B cell (primary cell): ENCODE measurements at places on chromosomes 3 and 15. TPM values are rescaled to one million over a fixed set of nuclear protein-coding genes. Genes with fewer than 3 reads are reported as not detected.

Gene HEMK1
- 24.6 and 34.2 TPM in 2 replicates for polyA plus RNA-seq

Gene DAPK2
- 5.0 and 8.3 TPM in 2 replicates for polyA plus RNA-seq

Gene PPIP5K1
- 40.2 and 40.6 TPM in 2 replicates for polyA plus RNA-seq

Gene B4GALT4
- polyA plus RNA-seq = 7.1 and 19.0 TPM in 2 replicates

Gene CSK
- 637 and 651 TPM in 2 replicates for polyA plus RNA-seq

Gene MYRIP
- 0.03 TPM in 2 replicates for polyA plus RNA-seq

Gene HHLA2
- polyA plus RNA-seq = 0.84 and 1.5 TPM in 2 replicates

Gene SPTBN5
- 0.55 and 0.94 TPM in 2 replicates for polyA plus RNA-seq

Gene OXNAD1
- polyA plus RNA-seq = 4.0 and 5.5 TPM in 2 replicates

DNA sequence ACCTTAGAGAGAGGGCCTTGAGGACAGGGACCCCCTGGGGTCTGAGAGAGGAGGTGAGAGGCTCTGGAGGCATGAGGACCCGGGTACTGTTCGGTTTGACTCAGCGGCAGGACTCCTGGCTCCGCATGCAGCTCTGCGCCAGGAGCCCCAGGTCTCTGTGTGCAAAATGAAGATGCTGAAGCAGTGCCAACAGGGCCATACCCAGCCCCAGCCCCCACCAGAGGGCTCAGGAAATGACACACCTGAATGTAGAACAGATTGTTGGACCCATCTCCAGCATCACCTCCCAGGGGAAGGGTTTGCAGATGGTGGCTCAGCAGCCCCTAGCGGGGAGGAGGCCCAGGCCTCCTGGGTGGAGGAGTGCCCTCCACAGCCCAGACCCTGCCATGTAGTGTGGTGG, 30.2 kb downstream of the EPHB3 start:
- no peak for DNase-seq

GRCh38 chr15:63014578-63014977, 28.0 kb upstream of the TPM1 start:
- no peak for DNase-seq

DNA sequence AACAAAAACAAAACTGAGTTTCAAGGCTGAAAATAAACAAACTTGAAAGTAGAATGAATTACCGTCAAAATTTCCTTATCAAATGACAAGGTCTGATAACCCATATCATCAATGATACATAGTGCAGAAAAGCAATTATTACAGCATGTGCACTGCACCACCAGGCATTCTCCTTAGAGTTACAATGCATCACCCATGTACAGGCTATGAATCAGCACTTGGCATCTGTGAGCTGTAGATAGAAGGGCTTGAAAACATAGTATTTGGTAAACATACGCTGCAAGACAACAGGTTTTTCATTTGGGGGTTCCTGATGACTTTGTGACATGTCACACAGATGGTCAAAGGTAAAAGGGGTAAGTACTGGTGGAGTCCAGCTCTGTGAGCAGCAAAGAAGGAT, 265.1 kb downstream of the CTNNB1 start:
- DNase-seq = no peak

DNA sequence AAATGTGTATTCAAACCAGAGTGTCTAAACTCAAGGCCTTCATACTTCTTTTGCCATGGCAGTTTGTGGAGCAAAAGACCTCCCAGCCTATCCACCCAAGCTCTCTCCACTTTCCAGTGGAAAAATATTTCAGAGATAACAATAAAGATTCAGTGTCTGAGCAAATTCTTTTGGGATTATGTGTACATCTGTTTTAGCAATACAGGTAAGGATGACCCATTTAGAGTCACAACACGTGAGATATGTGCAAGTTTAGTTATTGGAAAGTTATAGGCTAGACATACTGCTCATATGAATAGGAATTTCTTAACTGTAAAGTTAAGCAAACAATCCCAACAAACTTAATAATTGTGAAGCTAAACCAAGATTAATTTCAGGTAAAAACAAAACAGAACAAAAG, 174.5 kb upstream of the LRIG1 start:
- no peak for DNase-seq

DNA sequence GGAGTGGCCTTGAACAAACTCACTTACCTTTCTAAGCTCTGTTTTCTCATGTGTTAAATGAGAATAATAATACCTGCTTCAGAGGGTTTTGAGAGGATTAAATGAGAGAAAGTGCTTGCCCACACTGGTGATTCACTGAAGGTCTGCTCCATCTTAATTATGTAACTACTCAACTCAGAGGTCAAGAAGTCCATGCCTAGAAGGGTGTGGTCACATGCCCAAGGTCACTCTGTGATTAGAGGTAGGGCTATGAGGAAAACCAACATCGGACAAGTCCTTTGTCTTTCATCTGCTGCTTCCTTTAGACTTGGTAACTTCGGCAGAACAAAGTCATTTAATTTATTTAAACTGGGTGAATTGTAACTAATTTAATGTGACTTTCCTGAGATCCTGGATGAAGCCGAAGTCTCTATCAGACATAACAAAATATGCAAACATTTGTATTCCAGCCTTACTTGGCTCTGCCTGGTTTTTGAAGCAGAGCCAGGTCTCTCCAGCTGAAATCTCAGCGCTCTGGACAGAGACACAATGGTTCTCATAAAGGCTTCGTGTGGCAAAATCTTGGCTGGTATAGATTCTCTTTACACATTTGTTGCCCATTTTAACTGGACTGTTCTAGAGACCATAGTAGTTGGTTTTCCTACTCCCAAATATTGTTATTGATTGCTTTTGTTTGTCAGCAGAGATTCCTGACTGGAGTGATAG, 3.0 kb downstream of the CHRNA7 start:
- no peak for DNase-seq

DNA sequence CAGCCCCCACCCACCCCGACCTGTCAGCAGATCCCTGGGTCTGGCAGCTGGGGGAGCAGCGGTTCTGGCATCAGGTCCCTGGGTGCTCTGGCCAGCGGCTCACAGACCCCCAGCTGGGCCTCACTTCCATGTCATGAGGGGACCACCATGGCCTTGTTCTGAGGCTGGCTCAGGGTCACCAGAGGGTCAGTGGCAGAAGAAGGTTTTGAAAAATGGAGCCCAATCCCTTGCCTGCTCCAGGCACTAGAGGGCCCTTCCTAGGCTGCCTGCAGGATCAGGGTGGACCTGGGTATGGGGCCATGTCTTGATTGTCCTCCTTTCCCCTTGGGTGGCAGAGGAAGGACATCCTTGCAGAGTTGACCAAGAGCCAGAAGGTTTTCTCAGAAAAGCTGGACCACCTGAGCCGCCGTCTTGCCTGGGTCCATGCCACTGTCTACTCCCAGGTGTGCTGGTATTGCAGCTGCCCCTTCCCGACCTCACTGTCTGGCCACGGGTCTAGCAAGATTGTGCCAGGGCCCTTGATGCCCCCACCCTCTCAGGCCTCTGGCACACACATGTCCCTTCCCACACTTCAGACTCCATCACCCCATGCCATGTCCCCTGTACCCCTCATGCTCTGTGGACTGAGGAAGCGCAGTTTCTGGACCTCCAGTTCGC, 12.9 kb downstream of the AMIGO3 start:
- no peak for DNase-seq

- no peak for DNase-seq
Measured at GRCh38 chr15:62450061-62450460, 285.0 kb upstream of the C2CD4B start.

DNA sequence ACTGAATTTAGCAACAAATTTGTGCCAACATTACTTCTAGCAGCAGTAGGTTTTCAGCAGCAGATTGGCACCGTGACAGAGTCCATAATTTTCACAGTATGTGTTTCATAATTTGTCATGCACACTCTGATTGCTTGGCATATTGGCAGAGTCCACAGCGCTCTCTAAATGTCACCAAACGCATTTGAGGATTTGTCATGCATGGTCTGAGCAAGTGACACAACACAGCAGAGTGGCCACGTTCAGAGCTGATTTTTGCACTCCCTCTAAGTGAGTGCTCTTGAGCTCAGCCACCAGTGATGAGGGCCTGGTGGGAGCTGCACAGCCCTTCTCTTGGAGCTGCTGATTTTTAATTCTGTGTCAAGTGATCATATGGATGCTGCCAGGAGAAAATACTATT, 1270.8 kb downstream of the ROBO1 start:
- no peak for DNase-seq

DNA sequence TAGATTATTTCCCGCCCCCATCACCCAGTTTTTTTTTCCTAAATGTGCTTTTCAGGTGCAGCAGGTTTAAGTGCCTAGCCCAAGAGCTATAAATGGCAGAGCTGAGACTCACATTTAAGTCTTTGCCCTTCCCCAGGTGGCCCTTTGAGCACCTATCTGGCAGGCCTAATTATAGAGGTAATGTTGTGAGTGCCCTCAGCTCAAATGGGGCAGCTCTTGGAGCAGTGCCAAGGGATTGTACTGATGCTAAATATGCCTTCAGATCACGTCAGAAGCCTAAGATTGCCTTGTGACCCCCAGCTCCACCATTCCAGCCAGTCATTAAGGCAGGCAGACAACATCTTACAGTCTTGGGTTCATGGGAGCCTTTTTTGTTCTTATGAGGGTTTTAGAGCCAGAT, 159.5 kb downstream of the RPLP1 start:
- DNase-seq = no peak

DNA sequence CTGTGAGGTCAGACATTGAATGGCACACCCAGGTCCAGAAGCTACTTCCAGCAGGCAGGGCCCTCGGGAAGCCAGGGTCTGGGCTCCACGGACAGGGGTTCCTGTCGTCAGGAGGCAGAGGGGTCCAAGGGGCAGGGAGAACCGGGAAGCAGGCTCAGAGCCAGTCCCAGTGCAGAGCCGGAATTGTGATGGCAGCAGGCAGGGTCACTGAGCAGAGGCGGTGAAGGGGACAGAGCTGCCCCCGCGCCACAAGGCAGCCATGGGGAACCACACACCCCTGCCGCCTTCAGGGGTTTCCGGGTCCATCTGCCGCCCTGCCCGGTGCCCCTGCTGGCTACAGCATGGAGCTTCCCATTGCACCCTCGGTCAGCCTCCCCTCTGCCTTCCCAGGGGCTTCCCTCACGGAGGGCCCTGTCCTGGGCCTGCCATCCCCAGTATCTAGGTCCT, 136.9 kb downstream of the NSMCE3 start:
- no peak for DNase-seq

DNA sequence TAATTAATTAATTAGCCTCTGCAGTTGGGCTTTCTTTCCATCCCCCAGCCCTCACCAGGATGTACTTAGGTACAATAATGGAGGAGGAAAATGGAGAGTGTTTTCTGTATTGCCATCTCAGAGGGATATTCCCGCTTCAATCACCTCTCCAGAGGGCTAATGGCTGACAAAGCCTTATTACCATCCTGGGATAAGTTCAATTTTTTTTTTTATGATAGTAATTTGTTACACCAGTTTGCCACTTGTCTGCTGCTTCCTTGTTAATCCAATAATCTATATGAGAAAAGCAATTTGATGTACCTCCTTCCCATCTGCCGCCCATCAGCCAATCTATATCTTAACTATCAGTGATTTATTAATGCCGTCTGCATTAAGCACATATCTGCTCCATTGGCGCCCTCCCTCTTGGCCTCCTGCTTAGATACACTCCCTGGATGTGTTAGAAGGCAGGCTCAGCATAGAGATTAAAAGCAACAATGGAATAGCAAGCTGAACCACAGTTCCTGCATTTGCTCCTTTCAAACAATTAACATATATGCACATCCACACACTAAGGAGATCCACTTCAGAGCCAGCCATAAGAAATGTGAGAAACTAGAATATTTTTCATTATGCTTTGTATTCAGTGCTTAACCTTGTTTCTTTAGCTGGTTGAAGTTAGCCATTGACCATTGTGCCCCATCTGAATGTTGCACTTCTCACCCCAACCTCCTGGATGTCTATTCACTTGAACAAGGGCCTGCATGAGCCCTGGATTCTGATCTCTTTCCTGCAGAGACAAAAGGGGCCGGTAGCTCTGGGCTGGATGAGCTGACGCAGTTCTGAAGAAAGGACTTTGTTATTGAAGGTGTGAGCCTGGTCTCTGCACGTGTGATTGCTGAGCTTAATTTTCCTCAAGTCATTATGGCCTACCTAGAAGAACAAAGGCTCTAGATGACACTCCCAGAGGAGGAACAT, 237.3 kb upstream of the GAP43 start:
- DNase-seq = no peak

DNA sequence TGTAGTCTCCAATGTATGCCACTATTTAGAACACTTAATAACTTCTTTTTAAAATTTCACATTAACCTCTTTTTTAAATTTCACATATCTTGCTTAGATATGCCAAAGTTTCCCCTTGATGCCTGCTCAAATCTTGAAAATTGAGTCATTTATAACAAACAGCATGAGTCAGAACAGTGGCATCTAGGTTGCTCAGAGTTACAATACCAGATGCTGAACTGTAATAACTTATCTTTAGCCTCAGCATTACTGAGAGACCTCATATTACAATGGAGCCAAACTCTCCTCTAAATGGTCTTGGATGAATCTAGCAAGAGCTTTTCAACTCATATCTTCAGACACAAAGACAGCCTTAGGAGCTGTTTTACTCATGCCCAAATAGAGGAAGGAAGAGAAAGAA, 439.3 kb upstream of the ARPP21 start:
- DNase-seq = no peak

DNA sequence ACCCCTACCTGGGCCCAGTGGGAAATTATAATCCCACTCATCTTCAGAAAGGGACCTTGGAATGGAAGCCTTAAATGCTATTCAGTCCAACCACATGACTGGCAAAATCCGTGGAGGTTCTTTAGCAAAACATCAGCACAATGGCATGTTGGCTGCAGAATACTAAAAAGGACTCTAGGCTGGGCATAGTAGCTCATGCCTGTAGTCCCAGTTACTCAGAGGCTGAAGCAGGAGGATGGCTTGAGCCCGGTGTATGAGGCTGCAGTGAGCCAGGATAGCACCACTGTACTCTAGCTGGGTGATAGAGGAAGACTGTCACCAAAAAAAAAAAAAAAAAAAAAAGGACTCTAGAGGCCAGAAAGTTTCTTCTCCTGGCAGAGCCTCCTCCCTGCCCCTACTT, 60.6 kb upstream of the RYK start:
- DNase-seq = no peak

GRCh38 chr3:5212628-5213573, 25.4 kb downstream of the EDEM1 start:
- no peak for DNase-seq

GRCh38 chr15:47987908-47988532, 132.8 kb upstream of the SLC24A5 start:
- DNase-seq = peak; percentile 45

DNA sequence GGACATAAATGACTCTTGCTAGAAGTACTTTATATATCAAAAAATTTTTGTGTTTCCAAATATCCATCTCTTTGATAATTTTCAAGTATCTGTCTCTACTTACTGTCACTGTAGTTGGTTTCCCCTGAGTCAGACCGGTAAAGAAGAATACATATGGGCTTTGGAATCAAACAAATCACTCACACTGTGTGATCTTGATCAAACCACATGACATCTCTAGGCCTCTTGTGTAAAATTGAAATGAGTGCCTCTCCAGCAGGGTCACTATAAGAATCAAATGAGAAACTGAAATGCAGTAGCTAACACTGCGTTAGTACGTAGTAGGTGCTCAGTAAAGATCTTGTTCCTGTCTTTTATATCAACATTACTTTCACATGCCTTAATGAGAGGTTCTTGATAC, 314.6 kb upstream of the STT3B start:
- DNase-seq = no peak

- DNase-seq = no peak
Measured at GRCh38 chr15:45091161-45091560, 22.8 kb downstream of the DUOX2 start.
